ENCODE measurements at places on chromosomes 7 and 10.

DNA sequence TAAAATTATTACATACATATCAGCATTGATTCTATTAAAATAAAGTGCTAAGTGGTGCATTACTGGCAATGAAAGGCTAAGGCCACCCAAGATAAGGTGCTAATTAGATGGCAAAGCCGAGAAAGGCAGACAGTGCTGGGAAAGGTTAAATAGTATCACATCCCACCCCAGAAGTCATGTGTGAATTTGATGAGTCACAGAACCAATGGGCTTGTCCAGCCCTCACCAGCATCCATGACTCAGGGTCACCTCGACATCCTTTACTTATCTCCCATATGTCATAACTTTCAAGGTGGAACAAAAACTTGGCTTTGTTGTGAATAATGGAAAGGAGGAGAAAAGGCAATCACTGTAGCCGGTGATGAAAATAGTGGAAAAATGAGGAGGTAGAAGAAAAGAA, 459.1 kb downstream of the PLXNA4 start:
- peak; percentile 17 for DNase-seq

GRCh38 chr7:149103424-149103823, 12.9 kb upstream of the ZNF786 start:
- no peak for DNase-seq

DNA sequence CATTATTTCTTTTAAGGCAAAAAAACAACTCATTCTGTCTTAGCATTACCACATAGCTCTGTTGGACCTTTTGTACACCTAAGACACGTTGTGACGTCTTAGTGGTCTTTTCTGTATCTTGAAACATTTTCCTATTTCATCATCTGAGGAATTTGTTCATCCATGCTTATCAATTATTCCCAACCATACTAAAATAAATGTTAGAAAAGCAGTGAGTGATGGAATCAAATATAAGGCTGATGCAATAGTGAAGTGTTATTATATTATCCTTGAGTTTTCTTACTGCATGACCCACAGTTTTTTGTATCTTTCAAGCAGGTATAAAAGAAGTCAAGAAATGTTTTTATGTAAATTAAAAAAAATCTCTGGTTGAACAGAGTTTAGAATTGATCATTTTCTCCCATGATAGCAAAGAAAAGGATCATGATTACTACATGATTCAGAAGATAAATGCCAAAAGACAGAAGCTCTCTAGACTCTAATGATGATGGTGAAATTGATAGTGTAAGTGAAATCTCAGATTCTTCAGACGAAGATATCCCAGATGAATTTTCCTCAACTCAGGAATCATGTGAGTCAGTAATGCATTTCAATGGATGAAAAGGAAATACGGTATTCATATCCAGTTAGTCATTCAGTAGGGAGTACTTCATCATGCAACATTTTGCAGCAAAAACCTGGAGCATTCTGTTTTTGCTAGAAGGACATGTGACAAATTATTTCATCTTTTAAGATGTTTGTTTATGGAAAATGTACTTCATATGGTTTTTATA, 51.4 kb downstream of the CELF2 start:
- DNase-seq: no peak

DNA sequence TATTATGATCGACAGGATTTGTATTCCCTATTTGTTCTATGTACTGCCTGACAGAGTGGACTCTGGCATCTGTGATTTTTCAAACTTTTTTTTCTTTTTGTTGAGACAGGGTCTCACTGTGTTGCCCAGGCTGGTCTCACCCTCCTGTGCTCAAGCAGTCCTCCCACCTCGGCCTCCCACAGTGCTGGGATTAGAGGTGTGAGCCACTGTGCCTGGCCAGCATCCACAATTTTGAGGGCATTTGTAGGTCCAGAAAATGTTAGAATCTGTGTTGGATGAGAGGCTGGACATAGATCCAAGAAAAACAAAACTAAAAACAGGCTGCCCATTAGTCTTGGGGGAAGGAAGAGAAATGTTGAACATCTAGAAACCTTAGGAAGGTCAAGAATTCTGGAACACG, 34.3 kb downstream of the SGPL1 start:
- DNase-seq: no peak

DNA sequence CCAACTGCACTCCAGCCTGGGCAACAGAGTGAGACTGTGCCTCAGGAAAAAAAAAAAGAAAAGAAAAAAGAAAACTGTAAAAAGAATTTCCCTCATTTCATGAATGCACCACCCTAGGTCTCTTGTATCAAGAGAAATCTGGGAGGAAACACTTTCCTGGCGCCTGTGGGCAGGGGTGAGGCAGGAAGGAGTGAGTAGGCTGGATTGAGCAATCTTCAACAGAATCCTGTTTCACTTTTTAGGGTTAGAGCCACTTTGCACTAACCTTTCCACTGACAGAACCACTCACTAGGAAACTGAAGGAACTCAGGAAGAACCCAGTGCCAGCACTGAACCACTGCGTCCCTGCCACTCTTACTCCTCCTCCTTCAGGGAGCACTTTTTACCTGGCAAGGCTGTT, 282.1 kb downstream of the CCDC3 start:
- DNase-seq: no peak

GRCh38 chr10:72673280-72673679, 18.7 kb upstream of the MCU start:
- DNase-seq: no peak

All from GM04504 (cell line).